ENCODE measurements at places on chromosomes 4 and X. TPM values are rescaled to one million over a fixed set of nuclear protein-coding genes. Genes with fewer than 3 reads are reported as not detected.

GRCh38 chrX:130120746-130121504 is 10.6 kb upstream of the ELF4 start:
- DNase-seq: peak; percentile 78

DNA sequence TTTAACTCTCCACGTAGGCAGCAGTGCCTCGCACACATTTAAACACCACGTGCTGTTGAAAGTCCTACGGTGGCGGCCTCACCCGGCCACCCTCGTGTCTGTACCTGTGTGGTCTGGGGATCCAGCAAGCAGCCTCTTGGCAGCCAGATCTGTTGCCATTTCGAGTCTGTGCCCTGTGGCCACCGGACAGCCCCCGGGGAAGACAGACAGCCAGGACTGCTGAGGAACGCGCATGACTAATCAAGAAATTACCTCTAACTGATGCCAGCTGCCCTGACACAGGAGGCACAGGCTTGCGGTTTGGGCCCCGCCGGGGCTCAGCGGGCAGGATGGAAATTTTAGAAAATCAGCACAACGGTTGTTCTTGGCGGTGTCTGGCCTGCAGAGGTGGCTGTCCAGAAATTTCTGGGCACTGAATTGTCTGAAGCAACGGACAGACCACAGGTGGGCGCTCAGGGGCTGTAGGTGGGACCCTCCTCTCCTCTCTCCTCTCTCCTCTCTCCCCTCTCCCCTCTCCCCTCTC is 15.6 kb upstream of the ASMTL start:
- peak; percentile 57 for DNase-seq

DNA sequence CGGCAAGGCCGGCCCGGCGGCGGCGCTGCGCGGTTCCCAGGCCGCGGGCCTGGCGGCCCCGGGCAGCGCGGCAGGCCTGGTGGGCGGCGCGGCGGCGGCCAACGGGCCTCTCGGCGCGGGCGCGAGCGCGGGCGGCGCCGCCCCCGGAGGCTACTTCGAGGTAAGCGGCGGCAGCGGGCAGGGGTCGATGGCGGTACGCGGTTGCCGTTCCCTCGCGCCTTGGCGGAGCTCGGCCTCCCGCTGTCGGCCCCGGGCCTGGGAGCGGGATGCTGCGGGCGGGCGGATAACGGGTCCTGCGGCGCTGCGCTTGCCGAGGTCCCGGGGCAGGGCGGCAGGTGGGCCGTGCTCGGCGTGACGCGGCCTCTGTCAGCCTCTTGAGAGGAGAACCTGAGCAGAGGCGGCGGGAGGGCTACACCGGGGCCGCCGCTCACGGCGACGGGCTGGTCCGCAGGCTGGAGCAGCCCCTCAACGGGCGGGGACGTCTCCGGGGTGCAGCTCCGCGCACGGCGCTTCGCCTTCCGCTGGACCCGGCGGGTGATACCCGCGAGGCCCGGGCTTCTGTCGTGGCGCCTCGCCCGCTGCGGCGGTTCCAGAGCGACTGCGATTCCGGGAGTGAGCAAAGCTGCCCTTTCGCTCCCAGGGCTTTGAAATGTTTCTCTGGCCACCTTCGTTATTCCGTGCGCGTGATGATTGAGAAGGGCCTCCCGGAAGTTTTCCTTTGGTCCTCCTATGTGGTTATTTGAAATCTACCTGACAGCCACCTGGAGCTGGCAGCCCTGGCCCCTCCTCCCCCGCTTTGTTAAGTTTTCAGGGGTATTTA is 774 bp downstream of the FAM193A start:
- DNase-seq: no peak

- DNase-seq: no peak
Measured at GRCh38 chr4:125838924-125839323, 524.2 kb downstream of the FAT4 start.

Gene CENPVL2
- not detected for total RNA-seq

Gene EREG
- total RNA-seq: 0.31 TPM

Gene GPC3
- total RNA-seq: 3.5 TPM

Measured in right atrium auricular region (tissue), 2 donors.